Naive thymus-derived CD8-positive, alpha-beta T cell (primary cell): ENCODE measurements at places on chromosomes 2 and 18. TPM values are rescaled to one million over a fixed set of nuclear protein-coding genes. Genes with fewer than 3 reads are reported as not detected.

Gene FOXI3
- total RNA-seq, result not detected

Gene SP140L
- 91.6 TPM for total RNA-seq

DNA sequence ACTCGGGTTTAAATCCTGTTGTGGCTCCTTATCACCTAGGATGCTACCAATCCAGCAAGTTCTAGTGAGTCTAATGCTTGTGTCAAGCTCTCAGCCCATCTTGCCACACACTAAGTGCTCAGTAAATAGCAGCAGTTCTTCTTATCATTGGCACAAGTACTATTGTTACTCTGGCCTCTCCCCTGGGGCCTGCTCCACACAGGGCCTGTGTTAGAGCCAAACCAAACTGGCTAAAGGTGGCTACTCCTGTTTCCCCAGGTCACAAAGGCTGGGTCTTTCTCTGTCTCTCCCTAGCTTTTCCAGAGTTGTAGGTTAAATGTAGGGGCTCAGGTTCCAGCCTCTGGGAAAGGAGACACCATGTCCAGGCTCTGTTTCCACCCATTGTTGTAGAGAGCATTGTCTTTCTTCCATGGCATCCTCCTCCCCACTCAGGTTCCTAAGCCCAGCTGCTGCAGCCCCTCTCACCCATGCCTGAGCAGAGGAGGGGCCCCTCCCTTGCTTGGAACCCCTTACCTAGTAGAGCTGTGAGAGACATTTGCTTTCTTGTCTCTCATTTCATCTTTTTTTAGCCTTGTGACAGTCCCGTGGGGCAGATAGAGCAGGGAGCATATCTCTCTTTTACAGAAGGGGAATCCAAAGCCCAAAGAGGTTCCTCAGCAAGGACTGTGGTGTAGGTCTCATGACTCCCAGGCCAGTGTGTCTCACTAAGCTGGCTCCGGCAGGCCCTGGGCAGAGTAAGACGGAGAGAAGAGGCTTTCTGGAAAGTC is 56.4 kb upstream of the OTOF start:
- H3K36me3 ChIP-seq, result no peaks in the 10 kb centered on the region
- H3K4me1 ChIP-seq, result no peaks in the 10 kb centered on the region
- no peak for DNase-seq
- H3K27ac ChIP-seq, result no peak overlapping the region

DNA sequence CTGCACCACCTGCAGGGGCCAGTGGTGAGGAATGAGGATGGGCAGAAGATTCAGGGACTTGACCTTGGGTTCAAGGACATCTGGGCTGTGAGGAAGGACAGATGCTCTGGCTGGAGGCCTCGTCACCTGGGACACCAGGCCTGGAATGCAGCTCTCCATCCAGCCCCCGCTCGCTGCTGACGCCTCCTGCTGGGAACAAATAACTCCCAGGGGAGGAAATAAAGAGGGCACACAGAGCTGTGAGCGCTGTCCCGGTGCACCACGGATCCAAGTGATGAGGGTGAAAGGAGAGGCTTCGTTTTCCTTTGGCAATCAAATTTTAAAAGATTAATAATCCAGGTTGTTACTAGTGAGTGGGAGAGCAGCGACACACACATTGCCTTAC is 368.0 kb upstream of the MYT1L start:
- H3K4me3 ChIP-seq, result no peak overlapping the region
- H3K27me3 ChIP-seq, result no peaks in the 10 kb centered on the region
- H3K27ac ChIP-seq, result no peak overlapping the region
- DNase-seq, result no peak

DNA sequence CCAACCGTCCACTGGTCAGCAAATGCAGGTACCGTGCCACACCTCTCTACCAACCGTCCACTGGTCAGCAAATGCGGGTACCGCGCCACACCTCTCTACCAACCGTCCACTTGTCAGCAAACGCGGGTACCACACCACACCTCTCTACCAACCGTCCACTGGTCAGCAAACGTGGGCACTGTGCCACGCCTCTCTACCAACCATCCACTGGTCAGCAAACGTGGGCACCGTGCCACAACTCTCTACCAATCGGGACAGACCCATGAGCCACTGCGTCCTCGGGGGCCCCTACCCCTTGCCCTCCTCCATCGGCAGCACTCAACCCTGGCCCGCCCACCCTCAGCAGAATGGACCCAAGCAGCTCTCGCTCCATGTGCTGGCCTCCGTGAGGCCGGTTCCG is 226.4 kb upstream of the SALL3 start:
- no peak for DNase-seq
- H3K4me3 ChIP-seq, result no peak overlapping the region
- H3K27ac ChIP-seq, result no peak overlapping the region
- peaks cover 19% of the 10 kb centered on the region for H3K27me3 ChIP-seq
- H3K36me3 ChIP-seq, result no peaks in the 10 kb centered on the region
- H3K4me1 ChIP-seq, result no peaks in the 10 kb centered on the region

- no peaks in the 10 kb centered on the region for H3K4me1 ChIP-seq
- H3K27me3 ChIP-seq, result no peaks in the 10 kb centered on the region
- H3K4me3 ChIP-seq, result no peak overlapping the region
- peaks cover 1% of the 10 kb centered on the region for H3K36me3 ChIP-seq
- no peak for DNase-seq
- H3K27ac ChIP-seq, result no peak overlapping the region
Measured at GRCh38 chr2:150271952-150272802, 215.3 kb downstream of the RND3 start.

DNA sequence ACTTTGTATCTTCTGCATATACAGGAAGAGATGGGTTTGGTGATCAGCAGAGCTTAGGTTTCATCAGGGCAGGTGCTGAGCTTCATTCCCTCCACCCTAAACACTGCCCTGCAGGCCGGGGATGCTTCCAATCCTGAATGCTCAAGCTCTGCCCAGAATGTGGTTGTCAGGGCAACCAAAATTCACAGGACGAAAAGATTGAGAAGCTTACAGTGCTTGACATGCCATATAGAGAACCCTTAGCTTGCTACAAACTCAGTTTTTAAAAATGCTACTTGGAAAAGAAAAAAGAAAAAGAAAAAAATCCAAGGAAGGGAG is 65.6 kb downstream of the SH3RF3 start:
- H3K36me3 ChIP-seq, result peaks cover 3% of the 10 kb centered on the region
- peaks cover 28% of the 10 kb centered on the region for H3K4me1 ChIP-seq
- DNase-seq, result no peak
- H3K27me3 ChIP-seq, result no peaks in the 10 kb centered on the region
- H3K27ac ChIP-seq, result no peak overlapping the region

- H3K27me3 ChIP-seq, result no peaks in the 10 kb centered on the region
- peaks cover 67% of the 10 kb centered on the region for H3K4me1 ChIP-seq
- H3K27ac ChIP-seq, result peak overlapping the region; percentile 93
Measured at GRCh38 chr2:11746807-11747459, 501 bp downstream of the LPIN1 start.

GRCh38 chr2:123518367-123518766 is 506.7 kb upstream of the CNTNAP5 start:
- H3K36me3 ChIP-seq, result no peaks in the 10 kb centered on the region
- H3K4me3 ChIP-seq, result no peak overlapping the region
- H3K27me3 ChIP-seq, result no peaks in the 10 kb centered on the region
- H3K27ac ChIP-seq, result no peak overlapping the region

DNA sequence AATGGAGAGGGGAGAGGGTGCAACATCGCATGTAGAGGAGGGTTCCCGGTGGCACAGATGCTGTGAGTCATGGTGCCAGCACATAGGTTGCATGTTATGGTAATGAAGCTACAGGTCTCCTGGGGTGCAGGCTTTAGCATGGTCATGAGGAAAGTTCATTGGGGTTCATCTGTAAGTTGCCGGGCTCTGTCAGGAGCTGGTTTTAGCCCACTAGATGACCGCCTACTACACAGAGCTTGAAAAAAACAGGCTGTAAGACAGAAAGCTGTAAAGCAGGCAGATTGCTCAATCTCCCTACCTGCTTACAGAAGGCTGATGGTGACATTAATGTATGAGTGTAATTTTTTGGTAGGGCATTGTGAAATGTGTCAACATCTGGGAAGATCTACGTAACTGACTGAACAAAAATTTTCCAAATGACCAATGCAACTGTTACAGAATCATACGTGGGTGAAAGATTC is 23.9 kb downstream of the DYSF start:
- no peak for DNase-seq
- H3K4me1 ChIP-seq, result no peaks in the 10 kb centered on the region
- H3K36me3 ChIP-seq, result no peaks in the 10 kb centered on the region
- H3K27ac ChIP-seq, result no peak overlapping the region

GRCh38 chr2:156380117-156380645 is 47.7 kb upstream of the NR4A2 start:
- no peaks in the 10 kb centered on the region for H3K27me3 ChIP-seq
- no peak overlapping the region for H3K27ac ChIP-seq
- no peaks in the 10 kb centered on the region for H3K36me3 ChIP-seq

- no peak for DNase-seq
- H3K36me3 ChIP-seq, result no peaks in the 10 kb centered on the region
- H3K4me1 ChIP-seq, result peaks cover 13% of the 10 kb centered on the region
- peak overlapping the region; percentile 77 for H3K4me3 ChIP-seq
Measured at GRCh38 chr2:1742301-1742680, 2.0 kb downstream of the PXDN start.
